GM23248 (cell line): ENCODE measurements at places on chromosomes 16 and 17.

DNA sequence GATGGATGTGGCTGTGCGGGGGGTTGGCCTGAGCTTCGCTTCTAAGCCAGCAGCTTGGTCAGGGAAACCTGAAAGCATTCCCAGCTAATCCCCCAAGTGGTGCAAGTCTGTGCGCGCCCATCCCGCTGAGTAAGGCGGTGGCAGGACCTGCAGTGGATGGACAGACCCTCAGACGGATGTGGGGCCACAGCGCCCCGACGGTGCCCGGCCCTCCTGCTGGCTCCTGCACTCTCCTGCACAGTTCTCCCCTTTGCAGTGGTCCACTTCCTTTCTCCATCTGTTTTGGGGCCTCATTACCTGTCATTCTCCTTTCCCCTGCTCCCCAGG, 2.3 kb downstream of the ATP2A1 start:
- no peak for DNase-seq

DNA sequence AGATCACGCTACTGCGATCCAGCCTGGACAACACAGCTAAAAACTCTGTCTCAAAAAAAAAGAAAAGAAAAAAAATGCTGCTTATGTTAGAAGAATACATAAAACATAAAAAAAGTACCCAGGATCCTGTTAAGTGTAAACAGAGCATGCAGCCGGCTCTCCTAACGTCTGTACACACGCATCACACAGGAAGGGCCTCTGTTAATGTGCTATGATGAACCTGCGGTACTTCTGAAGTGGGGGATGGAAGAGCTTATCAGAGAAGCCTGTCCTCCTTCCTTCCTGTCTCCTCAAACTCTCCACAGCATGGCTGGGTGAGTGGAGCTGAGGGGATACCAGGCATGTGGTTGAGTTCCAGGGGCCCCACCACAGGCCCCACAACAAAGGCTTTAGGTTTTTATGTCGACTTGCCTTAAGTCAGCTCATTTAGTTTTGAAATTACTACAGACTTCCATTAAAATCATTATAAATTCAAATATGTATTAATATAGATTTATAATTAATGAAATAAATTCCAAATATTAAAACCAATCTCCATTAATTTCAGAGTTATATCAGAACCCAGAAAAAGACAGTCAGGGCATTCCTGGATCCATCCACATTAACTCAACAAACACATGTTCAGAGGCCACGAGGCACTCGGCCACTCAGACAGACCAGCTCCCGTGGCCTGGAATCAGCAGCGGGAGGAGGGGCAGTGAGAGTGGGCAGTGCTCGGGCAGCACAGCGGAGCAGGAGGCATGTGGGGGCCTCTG, 11.7 kb downstream of the CCDC57 start:
- no peak for DNase-seq

- DNase-seq, result peak; percentile 43
Observed at GRCh38 chr17:34709158-34709754, 129.9 kb downstream of the TMEM132E start.

DNA sequence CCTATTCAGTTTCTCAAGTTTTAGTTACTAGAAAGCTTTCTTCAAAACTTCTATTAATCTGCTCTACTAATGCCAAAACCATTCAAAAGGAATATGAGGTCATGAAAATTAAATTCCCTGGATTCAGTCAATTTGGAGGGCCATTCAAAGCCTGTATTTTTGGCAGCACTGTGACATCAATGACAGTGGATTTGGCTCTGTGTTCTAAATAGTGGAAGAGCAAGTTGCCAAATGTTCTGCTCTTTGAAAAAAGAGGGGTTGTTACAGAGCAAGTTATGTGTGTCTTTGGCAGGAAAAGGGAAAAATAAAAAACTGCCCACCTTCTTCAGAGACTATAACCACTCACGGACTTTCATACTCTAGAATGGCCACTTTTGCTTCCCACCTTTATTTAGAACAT, 3.2 kb upstream of the C16orf46 start:
- DNase-seq, result no peak

DNA sequence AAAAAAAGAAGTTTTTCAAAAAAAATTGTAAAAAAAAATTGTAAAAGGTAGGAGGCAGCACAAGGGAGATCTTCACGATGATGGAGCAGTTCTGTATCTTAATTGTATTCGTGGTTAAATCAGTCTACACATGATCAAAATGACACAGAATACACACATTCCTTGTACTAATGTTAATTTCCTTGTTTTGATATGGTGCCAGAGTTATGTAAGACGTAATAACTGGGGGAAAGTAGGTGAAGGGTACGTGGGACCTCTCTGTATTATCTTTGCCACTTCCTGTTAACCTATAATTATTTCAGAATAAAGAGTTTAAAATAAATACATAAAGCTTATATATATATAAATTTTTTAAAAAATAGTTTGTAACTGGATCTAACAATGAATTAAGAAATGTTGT, 36.8 kb downstream of the HELZ start:
- DNase-seq, result no peak

- DNase-seq, result no peak
Observed at GRCh38 chr17:43779145-43780125, 658 bp upstream of the DUSP3 start.

GRCh38 chr17:8968503-8968902, 3.0 kb upstream of the PIK3R5 start:
- no peak for DNase-seq

GRCh38 chr16:20849589-20850390, 43.5 kb downstream of the REXO5 start:
- peak; percentile 74 for DNase-seq

DNA sequence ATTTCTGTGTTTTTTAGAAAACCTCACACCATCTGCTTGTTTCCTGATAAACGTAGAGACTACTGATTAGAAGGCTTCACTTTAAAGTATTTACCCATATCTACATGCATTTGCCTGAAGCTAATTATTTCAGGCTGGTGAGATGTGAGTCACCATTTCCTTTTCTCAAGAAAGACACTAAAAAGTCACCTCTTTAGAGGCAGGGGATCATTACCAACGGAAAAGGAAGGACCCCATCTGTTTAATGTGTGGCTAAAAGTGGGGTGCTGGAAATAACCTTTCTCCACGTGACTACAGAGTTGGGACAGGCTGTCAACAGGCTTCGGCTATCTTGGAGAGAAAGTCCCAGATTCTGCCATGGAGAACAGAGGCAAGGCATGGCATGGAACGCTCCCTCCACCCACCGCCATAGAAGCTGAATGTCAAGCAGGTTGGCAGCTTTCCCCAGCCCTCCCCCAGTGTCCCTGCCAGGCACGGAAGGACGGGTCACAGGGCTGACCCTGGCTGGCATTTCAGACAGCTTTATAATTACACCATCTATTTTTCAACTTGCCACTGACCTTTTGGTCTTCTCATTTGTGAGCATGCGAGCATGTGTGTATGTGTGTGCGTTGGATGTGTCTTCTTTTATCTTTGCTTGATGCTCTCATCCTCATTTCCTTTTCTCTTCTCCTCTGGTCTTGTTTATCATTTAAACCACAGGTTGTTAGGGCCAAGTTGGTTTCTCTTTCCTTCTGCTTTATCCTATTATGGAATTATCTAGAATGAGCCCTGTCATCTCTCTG, 157.0 kb downstream of the CPPED1 start:
- peak; percentile 38 for DNase-seq

- DNase-seq, result no peak
Observed at GRCh38 chr17:4642286-4642685, 808 bp upstream of the ALOX15 start.

GRCh38 chr17:46783031-46783593, 35.4 kb downstream of the WNT3 start:
- no peak for DNase-seq

GRCh38 chr16:1141191-1141590, 11.7 kb upstream of the CACNA1H start:
- no peak for DNase-seq

DNA sequence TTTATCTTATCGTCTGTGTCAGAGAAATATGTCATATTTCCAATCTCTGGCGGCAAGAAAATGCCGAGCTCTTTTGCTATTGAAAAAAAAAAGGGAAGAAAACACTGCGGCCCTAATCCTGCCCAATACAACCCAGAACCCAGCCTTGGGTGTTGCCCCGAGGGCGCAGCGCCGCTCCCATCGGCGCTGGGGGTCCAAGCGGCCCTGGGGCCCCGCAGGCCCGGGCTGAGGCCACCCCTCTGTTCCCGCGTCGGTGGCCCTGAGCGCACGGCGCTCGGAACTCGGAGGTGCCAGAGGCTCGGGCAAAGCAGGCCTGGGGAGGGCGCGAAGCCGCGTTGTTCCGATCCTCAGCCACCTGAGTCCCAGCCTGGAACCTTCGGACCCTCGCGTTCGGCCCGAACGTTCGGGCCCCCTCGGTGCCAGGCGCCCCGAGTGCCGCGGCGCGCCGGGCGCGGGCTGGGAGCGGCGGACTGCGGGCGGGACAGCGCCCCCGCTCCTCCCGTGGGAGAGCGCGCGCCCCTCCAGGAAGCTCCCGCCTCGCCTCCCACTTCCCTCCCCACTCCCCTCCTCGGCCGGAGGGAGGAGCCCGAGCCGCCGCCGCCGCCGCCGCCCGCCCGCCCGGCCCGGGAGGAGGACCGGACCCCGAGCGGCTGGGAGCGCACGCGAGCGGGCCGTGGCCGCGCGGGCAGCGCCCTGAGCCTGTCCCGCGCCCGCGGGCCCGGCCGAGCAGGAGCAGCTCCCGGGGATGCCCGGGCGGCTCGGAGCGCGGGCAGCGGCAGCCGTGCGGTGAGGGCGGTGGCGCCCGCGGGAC, at the start of gene CPNE2:
CPNE2 (plus strand) TSS at position 609 of the 811 bp plus-strand sequence. CDS start 18,160 bp downstream, outside the sequence.
- DNase-seq, result peak; percentile 64

DNA sequence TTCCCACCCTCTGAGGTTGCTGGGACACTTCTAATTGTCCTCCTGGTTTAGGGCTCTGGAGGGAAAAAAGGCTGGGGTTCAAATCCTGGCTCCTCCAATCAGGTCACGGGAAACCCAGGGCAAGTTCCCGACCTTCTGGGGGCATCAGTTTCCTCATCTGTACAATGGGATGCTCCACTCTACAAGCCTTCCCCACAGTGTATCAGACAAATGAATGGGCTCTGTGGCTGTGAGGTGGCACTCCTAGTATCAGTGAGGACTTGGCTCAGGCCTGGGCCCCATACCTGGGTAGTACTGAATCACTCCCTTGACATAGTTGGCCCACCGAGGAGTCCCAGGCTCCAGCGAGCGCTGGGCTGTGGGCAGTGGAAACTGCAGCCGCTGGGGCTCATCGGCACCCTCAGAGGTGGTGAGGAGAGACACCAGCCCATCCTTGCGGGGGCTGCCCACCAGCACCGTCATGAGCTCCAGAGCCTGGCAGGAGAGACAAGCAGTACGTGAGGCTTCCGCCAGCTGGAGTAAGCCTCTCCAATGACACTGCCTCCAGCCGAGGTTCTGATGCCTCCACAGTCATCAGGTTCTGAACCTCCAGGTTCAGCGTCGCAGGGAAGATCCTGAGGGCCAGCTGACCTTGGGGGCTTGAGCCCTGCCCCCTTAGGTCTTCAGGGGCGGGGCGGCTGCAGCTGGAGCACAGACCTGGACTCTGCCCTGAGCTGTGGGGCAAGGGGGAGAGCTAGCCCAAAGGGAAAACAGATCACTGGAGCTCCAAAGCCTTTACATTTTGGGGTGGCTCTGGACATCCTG, 1.2 kb downstream of the GALK1 start:
- peak; percentile 46 for DNase-seq

DNA sequence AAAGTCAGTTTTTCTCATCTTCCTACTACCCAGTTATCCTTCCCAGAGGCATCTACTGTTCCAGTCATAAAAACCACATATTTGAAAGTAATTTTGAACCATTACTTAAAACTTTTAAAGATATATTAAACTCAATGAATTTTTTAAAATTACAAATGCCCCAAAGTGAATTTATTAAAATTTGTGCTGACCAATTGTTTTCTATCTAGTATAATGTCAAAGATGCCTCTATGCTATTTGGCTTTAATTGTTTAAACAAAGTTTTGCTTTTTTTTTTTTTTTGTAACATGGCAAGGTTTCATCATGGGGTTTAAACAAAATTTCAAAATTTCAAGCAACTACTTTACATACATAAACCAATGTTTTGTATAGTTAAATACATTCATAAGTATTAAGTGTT, 60.7 kb downstream of the FBXL20 start:
- no peak for DNase-seq

DNA sequence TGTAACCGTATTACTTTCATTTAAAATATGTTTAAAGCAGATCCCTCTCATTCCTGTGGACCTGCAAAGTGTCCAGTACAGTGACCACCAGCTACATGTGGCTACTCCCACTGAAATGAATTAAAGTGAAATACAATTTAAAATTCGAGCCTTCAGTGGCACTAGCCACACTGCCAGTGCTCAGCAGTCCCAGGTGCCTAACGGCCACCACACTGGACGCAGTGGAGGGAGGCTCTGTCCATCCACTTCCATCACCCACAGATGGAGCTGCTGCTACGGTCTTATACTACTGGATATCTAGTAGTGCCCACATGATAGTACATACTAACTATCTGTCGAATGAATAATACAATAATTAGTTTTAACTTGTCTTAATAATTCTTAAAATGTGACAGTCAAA, 2.3 kb upstream of the CBX2 start:
- no peak for DNase-seq

GRCh38 chr16:12584488-12585233, 219.0 kb downstream of the CPPED1 start:
- no peak for DNase-seq

- DNase-seq, result no peak
Observed at GRCh38 chr16:19040400-19040799, 27.0 kb upstream of the COQ7 start.

DNA sequence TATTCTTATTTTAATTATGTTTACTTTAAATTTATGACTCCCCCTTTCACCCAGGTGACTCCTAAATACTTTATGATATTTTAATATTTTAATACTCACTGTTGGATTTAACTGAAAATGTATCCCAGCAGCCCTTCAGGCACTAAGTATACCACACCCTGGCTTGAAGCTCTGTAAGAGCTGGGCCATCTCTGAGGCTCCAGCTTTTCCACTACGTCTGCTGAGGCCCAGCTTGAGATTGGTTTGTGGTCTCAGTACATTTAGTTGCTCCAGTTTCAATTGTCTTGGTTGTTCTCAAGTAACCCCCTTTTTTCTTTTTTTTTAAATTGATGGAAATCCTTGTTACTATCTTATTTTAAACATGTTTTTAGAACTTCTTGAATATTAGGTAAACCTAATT, 27.0 kb upstream of the CAPNS2 start:
- peak; percentile 43 for DNase-seq

GRCh38 chr16:751152-752006, 9.2 kb upstream of the MSLN start:
- DNase-seq, result no peak

GRCh38 chr17:8056232-8056975, 17.5 kb downstream of the ALOX15B start:
- peak; percentile 66 for DNase-seq

- DNase-seq, result peak; percentile 29
Observed at GRCh38 chr17:81340607-81341515, 45.8 kb upstream of the SLC38A10 start.

- DNase-seq, result peak; percentile 77
Observed at GRCh38 chr17:7237761-7238419, 1.4 kb downstream of the PHF23 start.

DNA sequence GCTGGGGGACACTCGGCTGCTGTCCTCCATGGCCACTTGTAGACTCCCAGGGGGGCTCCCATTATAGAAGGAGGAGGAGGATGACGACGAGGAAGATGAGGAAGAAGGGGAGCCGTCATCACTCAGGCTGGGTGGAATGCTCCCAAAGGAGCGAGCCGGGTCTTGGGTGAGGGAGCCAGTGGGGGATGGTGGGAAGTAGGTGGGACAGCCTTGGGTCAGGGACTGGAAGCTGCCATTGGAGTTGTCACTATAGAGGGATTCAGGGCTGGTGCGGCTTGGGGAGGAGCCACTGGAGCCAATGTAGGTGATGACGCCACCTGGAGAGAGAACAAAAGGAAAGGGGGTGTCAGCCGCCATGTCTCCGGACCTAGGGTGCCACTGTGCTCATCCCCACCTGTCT, 3.3 kb downstream of the NR1D1 start:
- no peak for DNase-seq

- no peak for DNase-seq
Observed at GRCh38 chr17:48732688-48733629, 4.4 kb upstream of the HOXB13 start.
